Endodermal cell (in vitro differentiated cells): ENCODE measurements at places on chromosomes 7 and 10. TPM values are rescaled to one million over a fixed set of nuclear protein-coding genes. Genes with fewer than 3 reads are reported as not detected.
A peak's percentile ranks its signal among the peaks of the same experiment; 100 is the strongest.

The RPEL1 gene
- not detected in 2 replicates for total RNA-seq

The HOXA4 gene
- total RNA-seq, result not detected in 2 replicates

The NHLRC2 gene
- total RNA-seq, result 31.9 to 54.9 TPM (median 51.3 TPM) in 3 replicates

The EPO gene
- total RNA-seq, result 0.35 to 0.38 TPM in 2 of 3 replicates, not detected in the other

The POLR2J3 gene
- total RNA-seq, result 15.4 and 24.9 TPM in 2 replicates

DNA sequence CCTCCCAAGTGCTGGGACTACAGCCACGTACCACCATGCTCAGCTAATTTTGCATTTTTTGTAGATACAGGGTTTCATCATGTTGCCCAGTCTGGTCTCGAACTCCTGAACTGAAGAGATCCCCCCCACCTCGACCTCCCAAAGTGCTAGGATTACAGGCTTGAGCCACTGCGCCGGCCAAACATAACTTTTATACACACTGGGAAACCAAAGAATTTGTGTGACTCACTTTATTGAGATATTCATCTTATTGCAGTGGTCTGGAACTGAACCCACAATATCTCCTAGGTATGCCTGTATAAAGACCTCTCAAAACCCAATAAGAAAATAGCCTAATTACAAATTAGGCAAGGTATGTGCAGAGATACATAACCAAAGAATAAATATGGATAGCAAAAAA is 182.6 kb upstream of the FEZF1 start:
- no peak for DNase-seq
- no peaks in the 10 kb centered on the region for H3K4me1 ChIP-seq
- no peaks in the 10 kb centered on the region for H3K36me3 ChIP-seq
- no peak overlapping the region for H3K27ac ChIP-seq

DNA sequence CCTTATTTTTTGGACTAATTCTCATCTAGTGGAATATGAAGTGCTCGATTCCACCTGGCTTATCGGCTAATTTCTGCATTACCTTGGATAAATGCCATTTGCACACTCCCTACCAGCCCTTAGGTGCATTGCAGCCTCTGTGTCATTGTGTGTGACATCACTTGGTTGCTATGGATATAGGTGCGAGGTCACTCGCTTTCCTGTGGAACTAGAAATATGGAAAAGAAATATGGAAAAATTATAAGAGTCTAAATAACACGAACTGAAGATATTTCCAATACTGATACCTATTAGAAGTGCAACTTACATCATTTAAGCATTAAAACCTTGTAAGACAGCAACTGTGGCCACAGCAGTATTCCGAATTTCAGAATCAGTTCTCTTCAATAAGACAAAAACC is 2.0 kb downstream of the YWHAG start:
- peak overlapping the region; percentile 96 for H3K4me3 ChIP-seq
- H3K36me3 ChIP-seq, result peaks cover 59% of the 10 kb centered on the region
- no peak for DNase-seq
- H3K27me3 ChIP-seq, result no peaks in the 10 kb centered on the region

DNA sequence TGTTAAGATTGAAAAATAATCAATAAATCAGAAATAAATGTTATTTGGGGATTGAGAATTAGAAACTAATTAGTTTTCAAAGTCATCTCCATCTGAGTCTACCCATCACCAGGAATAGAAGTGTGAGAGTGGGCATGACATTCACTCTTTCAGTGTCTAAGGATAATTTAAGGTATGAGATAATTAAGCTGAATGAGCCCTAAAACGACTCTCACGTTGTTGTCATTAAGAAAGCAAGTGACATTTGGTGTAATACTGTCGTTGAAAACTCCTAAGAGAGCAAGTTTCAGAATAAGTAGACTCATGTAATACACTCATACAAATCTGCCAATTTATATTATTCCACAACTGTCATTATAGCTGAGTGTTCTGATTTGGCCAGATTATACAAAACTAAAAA is 7.1 kb downstream of the AGMO start:
- no peaks in the 10 kb centered on the region for H3K27me3 ChIP-seq
- H3K4me1 ChIP-seq, result no peaks in the 10 kb centered on the region
- no peak for DNase-seq

DNA sequence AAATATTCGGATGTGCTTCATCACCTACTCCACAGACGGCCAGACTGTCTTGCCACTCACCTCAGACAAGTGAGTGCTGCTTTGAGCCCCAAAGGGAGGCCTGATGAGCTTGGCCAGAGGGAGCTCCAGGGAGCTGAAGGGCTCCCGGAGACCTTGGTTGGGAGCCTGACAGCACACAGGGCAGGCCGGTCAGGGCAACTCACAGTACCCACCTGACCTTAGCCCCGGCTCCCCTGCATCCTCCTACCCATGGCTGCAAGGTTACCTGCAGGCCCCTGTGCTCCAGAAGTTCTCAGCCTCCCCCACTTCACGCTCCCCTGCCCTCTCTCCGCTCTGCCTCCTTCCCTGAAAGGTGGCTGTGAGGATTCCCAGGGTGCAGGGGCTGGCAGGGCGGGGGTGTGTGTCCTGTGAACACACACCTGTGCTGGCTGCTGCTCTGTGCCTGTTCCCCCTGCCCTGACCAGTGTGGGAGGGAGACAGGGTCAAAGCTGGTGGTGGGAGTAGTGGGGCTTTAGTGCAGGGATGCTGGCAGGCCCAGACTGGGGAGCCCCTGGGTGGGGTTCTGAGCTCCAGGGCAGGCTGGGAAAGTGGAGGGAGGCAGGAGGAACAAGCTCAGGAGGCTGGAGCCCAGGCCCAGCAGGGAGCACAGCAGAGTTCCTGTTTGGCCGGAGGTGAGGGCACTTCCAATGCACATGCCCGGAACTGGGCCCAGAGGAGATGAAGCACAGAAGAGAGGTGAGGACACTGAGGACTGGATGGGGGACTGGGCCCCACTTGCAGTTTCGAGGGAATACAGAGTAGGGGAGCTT is 7.2 kb downstream of the ANTXRL start:
- H3K36me3 ChIP-seq, result no peaks in the 10 kb centered on the region
- no peaks in the 10 kb centered on the region for H3K4me1 ChIP-seq
- no peak overlapping the region for H3K27ac ChIP-seq
- H3K27me3 ChIP-seq, result no peaks in the 10 kb centered on the region
- DNase-seq, result peak; percentile 62

GRCh38 chr7:137992550-137993394 is 9.1 kb downstream of the CREB3L2 start:
- peak overlapping the region; percentile 45 for H3K4me3 ChIP-seq
- DNase-seq, result no peak
- peaks cover 16% of the 10 kb centered on the region for H3K36me3 ChIP-seq
- no peaks in the 10 kb centered on the region for H3K4me1 ChIP-seq
- no peak overlapping the region for H3K27ac ChIP-seq
- no peaks in the 10 kb centered on the region for H3K27me3 ChIP-seq

DNA sequence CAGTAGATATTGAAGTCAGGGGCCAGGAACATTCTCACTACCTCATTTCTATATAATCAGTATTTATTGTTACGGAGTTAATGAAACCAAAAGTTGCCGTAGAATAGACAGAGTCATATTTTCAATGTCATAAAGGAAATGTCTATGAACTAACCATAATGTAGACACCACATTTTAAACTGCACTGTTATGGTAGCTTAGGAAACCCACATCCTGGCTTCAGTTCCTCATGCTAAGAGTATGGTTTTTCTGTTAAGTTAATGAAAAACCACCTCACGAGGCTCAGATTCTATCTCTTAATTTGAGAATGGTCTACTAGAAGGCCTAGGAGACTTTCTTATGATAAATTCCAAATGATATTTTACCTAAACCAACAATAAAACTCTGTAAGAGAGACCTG is 166.5 kb downstream of the TMEM26 start:
- H3K36me3 ChIP-seq, result no peaks in the 10 kb centered on the region
- H3K27ac ChIP-seq, result no peak overlapping the region
- H3K4me1 ChIP-seq, result no peaks in the 10 kb centered on the region
- DNase-seq, result no peak
- H3K27me3 ChIP-seq, result no peaks in the 10 kb centered on the region
- H3K4me3 ChIP-seq, result no peak overlapping the region

GRCh38 chr10:75405598-75406461 is 4.3 kb upstream of the ZNF503 start:
- peaks cover 5% of the 10 kb centered on the region for H3K4me1 ChIP-seq
- peak; percentile 56 for DNase-seq
- no peak overlapping the region for H3K4me3 ChIP-seq
- H3K27ac ChIP-seq, result peak overlapping the region; percentile 45
- no peaks in the 10 kb centered on the region for H3K36me3 ChIP-seq
- peaks cover 81% of the 10 kb centered on the region for H3K27me3 ChIP-seq

DNA sequence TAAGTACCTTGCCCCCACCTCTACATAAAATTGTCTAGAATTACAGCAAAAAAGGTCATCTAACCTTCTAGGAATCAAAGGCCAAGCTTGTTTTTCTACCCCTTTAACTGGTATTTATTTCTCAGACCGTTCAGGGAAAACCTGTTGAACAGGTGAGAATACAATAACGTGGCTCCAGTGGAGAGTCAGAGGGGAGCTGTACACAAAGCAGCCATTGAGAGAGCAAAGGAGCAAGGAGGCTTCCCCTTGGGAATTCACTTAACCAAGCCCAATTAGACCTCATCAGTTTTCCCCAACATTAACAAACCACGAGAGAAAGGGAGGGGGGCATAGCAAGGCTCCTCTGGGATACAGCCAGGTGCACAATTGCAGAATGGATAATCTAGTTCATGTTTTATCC is 101.9 kb downstream of the ELMO1 start:
- no peaks in the 10 kb centered on the region for H3K27me3 ChIP-seq
- H3K36me3 ChIP-seq, result peaks cover 13% of the 10 kb centered on the region
- peaks cover 3% of the 10 kb centered on the region for H3K4me1 ChIP-seq
- H3K27ac ChIP-seq, result no peak overlapping the region

DNA sequence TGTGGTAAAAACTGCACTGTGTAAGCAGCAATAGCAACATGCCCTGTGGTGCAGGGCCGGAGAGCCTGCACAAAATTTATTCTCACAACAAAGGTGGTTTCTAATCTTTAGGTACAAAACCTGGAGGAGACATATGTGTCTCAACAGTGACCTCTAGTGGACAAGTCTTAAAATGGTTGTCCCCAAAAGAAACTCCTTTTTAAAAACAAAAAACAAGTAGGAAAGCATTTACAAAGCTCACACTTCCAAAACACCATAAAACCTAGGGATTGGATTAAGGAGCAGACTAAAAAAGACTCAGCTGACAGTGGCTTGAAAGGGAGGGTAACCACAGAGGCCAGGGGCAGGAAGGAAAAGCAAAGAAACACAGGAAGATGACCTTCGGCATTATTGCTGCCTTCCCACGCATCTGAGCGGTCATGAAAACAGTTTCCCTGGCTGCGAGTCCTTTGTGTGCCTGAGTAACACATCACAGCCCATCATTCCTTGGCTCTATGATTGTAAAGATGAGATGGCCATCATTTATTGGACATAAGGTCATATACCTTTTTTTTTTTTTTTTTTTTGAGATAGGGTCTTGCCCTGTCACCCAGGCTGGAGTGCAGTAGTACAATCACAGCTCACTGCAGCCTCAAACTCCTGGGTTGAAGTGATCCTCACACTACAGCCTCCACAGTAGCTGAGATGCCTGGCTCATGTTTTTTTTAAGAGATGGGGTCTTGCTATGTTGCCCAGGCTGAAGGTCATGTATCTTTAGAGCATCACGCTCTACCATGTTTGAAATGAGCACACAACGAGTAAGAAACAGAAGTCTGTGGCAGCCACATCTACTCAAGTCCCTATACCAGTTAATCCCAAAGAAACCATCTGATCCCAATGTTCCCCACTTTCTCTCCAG is 39.5 kb downstream of the RSU1 start:
- H3K36me3 ChIP-seq, result peaks cover 3% of the 10 kb centered on the region
- no peaks in the 10 kb centered on the region for H3K4me1 ChIP-seq

GRCh38 chr7:42617071-42617765 is 294.7 kb downstream of the C7orf25 start:
- DNase-seq, result no peak
- H3K27ac ChIP-seq, result no peak overlapping the region
- no peak overlapping the region for H3K4me3 ChIP-seq
- no peaks in the 10 kb centered on the region for H3K4me1 ChIP-seq
- no peaks in the 10 kb centered on the region for H3K27me3 ChIP-seq

GRCh38 chr7:18320971-18321567 is 174.5 kb upstream of the HDAC9 start:
- H3K36me3 ChIP-seq, result no peaks in the 10 kb centered on the region
- H3K4me3 ChIP-seq, result no peak overlapping the region
- H3K4me1 ChIP-seq, result peaks cover 9% of the 10 kb centered on the region
- no peaks in the 10 kb centered on the region for H3K27me3 ChIP-seq
- no peak for DNase-seq

GRCh38 chr7:128116740-128117139 is 85.5 kb upstream of the LRRC4 start:
- peaks cover 23% of the 10 kb centered on the region for H3K27me3 ChIP-seq
- no peaks in the 10 kb centered on the region for H3K4me1 ChIP-seq

DNA sequence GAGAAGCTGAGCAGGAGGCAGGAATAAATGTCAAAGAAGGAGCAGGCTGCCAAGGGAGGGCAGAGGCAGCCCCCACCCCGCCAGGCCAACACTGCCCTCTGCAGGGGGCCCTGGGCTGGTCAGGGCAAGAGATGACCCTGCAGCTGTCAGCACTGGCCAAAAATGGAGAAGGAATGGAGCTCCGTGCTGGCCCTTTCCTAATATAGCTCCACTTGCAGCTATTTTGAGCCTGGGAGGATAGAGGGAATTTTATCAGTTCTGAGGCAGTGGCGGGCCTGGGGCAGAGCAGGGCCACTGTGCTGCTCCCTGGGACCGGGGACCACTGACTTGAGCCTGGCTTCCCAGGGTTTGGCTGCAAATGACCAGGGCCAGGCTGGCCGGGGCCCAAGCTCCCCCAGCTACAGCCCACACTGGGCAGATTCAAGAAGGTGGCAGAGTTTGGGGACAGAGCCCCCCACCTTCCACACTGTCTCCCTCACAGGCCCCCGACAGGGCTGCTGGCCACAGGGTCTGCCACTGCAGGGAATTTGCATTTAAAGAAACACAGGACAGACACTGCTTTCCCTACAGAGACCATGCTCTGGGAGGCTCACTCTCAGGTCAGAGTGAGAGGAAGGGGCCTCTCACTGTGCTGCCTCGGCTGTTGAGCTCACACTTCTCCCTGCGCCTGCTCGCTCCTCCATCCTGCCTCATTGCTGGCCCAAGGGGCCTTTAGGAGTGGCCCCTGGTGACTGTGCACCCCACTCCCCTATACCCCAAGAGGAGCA is 16.2 kb downstream of the LDB3 start:
- H3K4me1 ChIP-seq, result no peaks in the 10 kb centered on the region
- H3K36me3 ChIP-seq, result no peaks in the 10 kb centered on the region
- H3K27me3 ChIP-seq, result no peaks in the 10 kb centered on the region
- peak; percentile 89 for DNase-seq

DNA sequence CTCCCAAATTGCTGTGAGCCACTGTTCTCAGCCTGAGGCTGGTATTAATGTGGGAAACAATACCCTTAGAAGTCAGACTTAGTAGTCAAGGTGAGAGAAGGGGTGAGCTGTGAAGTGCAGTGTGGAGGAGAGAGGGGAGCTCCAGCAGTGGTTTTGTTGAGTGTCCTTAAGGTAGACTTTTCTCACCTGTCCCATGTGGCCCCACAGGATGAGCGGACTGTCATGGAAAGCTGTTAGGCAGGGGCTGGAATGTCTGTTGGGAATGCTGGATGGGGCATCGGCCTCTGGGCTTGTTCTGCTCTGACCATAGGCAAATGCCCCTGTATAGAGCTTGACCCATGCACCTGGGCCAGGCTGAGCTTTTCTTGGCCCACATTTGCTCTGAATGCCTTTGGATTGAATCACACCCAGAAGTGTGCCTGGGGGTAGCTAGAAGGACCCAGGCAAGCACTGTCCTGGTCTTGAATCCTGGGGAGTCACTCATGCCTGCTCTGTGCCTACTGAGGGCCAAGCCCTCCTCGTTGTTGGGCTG is 36.3 kb upstream of the SH2D4B start:
- no peak overlapping the region for H3K4me3 ChIP-seq
- no peak for DNase-seq
- H3K4me1 ChIP-seq, result peaks cover 21% of the 10 kb centered on the region
- H3K36me3 ChIP-seq, result peaks cover 23% of the 10 kb centered on the region
- no peak overlapping the region for H3K27ac ChIP-seq
